ENCODE measurements at places on chromosomes 5 and 9. TPM values are rescaled to one million over a fixed set of nuclear protein-coding genes. Genes with fewer than 3 reads are reported as not detected.

DNA sequence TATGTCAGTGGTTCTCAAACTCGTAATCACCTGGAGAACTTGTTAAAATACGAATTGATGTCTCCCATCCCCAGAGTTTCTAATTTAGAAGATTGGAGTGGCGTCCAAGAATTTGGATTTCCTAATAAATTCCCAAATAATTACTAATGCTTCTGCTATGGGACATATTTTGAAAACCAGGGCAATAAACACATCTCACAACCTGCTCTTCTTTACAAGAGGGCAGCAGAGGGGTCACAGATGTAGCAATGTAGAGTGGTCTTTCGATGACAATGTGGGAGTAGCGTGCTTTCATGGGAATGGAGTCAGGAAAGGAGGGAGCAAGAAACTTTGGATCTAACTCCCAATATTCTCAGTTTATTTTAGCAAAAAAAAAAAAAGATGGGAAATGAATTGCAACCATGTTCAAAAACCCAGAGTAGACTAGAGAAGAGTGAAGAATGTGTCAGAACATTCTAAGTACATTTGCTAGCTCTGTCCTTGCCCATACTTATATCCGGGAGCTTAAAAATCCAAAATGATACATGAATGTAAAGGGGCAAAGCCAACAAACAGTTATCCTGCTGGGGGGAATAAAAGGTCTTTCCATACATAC is 33.8 kb upstream of the ALDH1A1 start:
- no peak for DNase-seq

DNA sequence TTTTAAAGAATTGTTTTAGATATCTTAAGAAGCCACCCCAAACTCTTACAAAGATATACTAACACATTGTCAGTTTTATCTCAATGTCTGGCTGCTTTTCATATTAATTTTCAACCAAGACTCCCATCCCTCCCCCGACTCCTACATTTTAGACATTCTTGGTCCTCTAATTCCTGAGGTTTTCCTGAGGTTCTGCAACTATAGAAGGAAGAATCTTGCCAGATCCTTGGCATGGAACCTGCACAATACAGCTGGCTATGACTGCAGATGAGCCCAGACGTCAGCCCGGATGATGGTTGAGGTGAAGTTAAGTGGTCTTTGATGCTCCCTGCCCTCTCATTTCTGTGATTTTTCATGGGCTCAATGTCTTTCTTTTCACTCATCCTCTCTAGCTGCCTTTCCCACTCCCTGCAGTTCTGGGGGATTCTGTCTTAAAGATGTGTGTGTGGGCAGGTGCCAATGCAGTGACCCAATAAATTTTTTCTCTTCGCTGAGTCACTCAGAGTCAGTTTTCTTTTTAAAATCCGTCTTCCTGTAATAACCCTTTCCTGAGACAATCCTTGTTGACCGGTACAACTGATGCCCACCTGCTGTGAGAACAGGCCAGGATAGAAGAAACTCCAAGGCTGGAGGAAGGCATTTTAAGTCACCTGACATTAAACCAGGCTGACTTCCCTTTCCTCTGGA is 237.8 kb upstream of the GAS1 start:
- DNase-seq, result no peak

- no peak for DNase-seq
Measured at GRCh38 chr5:11007269-11007870, 246.3 kb upstream of the DAP start.

DNA sequence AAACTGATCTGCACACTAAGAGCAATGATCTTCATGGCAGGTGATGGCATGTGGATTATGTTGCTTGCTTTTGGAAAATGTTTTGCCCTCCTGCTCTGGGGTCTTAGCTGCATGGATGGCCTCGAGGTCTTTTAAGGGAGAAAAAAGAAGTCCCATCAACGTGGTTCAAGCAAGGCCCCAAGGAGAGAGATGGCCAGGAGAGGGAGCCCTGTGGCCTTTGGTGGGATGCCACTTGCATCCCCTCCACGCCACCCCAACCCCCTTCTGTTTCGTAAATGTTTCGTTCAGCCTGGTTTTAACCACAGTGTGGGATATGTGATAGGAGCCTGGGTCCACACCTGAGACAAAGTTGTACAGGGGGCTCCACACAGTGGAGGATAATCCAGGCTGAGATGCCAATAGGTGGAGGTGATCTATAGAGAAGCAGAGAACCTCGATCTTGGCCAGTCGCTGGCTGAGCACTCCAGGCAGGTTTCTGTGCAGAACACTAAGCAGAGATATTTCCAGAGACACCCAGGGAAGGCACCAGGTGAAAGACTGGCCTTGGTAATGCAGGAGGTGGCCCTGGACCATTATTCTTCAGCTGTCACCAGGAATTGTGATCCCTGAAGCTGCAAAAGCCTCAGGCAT is 25.8 kb upstream of the FRRS1L start:
- no peak for DNase-seq

DNA sequence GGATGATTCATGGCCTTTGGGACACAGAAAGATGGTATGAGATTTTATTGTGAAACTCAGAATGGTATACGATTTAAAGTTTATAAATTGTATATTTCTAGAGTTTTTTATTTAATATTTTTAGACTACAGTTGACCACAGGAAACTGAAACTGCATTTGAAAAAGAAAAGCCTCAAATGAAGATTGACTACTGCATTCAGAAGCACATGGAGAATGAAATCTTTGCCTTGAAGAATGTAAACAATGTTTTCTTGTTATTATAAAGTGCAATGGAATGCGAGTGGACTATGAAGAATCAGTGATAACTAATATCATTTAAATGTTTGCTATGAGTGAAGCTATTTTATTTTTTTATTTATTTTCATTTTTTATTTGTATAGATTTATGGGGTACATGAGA is 169.1 kb upstream of the CDH18 start:
- DNase-seq, result no peak

Gene DNAI1
- not detected for total RNA-seq

Gene NTRK2
- 0.41 TPM for total RNA-seq

DNA sequence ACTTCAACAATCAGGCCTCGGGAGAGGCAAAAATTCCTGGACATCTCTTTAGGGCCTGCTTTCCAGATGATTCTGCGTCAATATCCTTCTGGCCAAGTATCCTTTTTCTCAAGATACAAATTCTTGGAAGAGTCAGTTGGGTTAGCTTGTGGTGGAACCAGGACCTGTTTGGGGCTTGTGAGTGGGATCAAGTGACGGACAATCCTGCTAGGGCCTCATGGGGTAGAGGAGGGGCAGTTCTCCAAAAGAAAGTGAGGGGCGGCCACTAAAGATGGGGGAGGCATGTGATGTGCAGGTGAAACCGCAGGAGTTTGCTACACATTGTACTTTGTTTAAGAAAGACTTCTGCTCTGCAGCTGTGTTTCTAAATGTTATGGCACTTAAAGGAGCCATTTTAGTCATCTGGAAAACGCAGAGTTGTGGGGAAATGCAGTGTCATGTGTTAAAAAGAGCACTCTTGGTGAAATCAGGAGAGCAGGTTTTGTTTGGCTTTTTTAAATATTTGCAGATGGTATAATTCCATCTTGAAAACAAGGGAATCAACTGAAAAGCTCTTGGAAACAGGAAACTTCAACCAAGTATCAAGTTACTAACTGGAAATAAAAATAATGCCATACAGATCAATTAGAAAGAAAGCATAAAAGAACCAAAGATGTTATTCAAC is 27.4 kb upstream of the GSN start:
- no peak for DNase-seq

Gene PTPN3
- total RNA-seq, result 2.7 TPM

Gene AK8
- 0.63 TPM for total RNA-seq

DNA sequence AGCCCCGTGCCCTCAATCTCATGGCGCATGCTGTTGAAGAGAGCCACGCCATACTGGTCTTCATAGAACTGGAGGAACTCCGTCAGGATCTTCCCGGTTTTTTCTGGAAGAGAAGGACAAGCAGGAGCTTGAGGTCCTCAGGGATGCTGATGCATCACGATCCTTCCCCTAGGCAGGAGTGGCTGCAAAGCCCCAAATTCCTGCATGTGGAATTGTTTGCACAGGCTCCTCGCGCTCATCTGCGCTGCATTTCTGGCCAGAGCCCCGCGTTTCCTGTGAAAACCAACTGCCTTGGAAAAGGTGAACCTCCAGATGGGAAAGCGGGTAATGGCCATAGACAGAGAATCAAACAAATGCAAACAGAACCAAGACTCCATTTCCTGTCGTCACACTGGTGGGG is 80.4 kb downstream of the LRSAM1 start:
- no peak for DNase-seq

DNA sequence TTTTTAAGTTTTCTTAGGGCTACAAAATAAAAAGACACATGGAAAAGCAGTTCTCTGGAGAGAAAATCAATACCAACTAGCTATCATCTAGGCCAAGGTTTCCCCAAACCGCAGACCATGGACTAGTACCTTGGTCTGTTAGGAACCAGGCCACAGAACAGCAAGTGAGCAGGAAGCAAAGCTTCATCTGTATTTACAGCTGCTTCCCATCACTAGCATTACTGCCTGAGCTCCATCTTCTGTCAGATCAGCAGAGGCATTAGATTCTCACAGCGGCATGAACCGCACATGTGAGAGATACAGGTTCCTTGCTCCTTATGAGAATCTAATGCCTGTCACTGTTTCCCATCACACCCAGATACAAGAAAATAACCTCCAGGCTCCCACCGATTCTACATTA is 1907.6 kb upstream of the ACO1 start:
- DNase-seq, result no peak

- DNase-seq, result no peak
Measured at GRCh38 chr5:149747833-149748366, 17.8 kb downstream of the PPARGC1B start.

Gene OBP2B
- not detected for total RNA-seq

Gene PCDHGA4
- 0.26 TPM for total RNA-seq

DNA sequence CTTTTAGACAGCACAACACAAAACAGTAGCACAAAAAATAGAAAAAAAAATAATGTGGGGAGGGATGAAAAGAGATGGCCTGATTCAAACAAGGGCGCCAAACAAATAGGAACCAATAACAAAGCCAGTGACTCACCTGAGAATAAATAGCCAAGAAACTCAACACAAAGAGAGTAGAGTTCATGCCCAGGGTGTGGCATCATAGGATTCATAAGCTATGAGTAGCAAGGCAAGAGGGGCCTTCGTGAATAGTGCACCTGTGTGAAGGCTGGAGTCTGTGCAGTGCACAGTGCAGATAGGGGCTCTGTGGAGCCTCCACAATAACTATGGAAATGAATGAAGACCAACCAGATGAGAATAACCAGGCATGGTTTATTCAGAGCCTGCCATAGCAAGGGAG is 541.7 kb downstream of the SPOCK1 start:
- no peak for DNase-seq

Gene SEMA6A
- 0.50 TPM for total RNA-seq

- DNase-seq, result no peak
Measured at GRCh38 chr9:38164659-38165221, 95.7 kb upstream of the SHB start.

DNA sequence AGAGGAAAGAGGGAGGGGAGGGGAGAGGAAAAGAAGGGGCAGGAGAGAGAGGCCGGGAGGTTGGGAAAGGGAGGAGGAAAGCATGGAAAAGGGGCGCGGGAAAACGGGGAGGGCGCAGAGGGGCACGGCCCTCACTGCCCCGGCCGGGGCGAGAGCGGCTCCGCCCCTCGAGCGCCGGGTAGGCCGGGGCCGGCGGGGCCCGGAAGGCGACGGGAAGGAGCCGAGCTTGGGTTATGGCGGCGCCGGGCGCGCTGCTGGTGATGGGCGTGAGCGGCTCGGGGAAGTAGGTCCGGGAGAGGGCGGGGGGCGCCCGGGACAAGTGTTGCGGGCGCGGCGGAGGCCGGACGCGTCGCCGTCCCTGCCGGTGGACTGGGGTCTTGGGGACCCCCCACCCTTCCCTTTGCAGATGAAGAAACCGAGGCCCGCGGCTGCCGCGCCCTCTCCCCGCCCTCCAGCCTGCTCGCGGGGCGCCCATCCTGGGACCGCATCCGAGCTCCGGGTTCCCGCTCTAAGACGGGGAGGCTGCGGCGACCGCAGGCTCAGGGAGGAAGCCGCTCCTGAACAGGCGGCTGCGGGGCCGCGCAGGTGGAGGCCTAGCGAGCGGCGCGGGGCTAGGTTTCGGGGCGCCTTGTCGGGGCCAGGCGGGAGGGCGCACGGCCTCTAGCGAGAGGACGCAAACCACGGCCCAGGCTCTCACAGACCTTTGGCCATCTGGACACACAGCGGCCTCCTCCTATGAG is at the start of gene IDNK:
TSS of gene IDNK (plus strand) at position 205 of the 740 bp plus-strand sequence. CDS start at position 234, 29 bp downstream.
- DNase-seq, result peak; percentile 79

Gene FBXO4
- total RNA-seq, result 31.2 TPM

DNA sequence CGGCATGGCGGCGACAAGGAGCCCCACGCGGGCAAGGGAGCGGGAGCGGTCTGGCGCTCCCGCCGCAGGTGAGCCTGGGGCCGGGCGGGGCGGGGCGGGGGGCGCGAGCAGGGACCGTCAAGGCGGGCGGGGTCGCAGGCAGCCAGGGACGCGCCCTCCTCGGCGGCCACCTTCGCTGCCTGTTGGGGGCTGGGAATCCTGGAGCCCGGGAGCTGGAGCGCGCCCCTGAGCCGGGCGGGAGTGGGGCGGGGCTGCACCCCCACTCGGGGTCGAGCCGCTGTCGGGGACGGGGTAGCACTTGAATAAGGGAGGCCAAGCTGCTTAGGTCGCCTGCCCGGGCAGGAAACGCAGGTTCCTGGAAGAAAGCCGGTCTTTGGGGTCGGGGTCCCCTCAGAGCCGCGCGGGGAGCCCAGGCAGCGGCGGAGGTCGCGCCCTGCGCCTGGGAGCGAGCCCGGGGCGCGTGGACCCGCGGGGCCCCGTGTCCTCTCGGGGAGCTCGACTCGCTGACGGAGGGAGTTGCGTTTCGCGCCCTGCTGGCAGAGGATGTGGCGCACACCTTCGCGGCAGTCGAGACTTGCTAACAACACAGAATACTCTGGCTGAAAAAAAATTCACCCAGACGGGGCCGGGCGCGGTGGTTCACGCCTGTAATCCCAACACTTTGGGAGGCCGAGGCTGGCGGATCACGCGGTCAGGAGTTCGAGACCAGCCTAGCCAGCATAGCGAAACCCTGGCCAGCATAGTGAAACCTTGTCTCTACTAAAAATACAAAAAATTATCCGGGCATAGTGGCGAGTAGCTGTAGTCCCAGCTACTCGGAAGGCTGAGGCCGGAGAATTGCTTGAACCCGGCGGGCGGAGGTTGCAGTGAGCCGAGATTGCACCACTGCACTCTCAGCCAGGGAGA is 552 bp downstream of the OTULINL start:
- peak; percentile 89 for DNase-seq

GRCh38 chr5:34895641-34896419 is 19.5 kb downstream of the RAD1 start:
- no peak for DNase-seq

DNA sequence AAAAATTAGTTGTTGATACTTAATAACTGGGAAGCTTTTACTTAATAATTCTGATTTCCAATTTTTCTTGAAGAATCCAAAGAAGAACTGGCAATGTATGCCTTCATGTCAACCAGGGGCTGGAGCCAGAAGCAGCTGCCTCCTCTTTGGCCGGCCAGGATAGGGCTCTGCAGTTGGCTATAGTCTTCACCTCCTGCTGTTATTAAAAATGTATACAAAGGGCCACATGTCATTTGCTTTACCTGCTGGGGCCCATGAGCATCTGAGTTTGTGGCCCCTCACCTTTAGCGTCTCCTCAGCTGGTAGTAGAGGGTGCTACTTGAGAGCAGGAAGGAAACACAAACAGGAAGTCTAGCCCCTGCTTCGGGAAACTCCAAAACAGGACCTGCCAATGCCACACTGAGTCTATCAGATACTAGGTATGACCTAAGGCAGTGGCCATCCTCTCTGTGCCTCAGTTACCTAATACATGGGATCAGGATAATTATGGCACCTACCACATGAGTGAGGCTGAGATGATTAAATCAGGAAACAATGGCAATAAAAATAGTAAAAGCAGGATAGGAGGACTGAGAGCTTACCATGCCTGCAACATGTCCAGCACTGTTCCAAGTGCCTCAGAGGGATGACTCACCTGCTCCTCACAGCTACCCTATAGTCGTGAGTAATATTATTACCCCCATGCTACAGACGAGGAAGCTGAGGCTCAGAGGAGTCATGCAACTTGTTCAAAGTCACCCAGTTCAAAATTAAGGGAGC is 21.3 kb downstream of the CCDC69 start:
- peak; percentile 39 for DNase-seq

Measured in activated T-cell treated with anti-CD3 and anti-CD28 coated beads, Interleukin-2, amount 50 U/mL, for 72 hours (primary cell).